Smooth muscle cell of the coronary artery (primary cell): ENCODE measurements at places on chromosomes 1 and 21. TPM values are rescaled to one million over a fixed set of nuclear protein-coding genes. Genes with fewer than 3 reads are reported as not detected.

The LCE3E gene
- total RNA-seq = not detected in 2 replicates

The SYTL1 gene
- total RNA-seq = 0.08 TPM in 1 of 2 replicates, not detected in the other

The AUNIP gene
- 0.98 TPM in 1 of 2 replicates, not detected in the other for total RNA-seq

The ANXA9 gene
- total RNA-seq = 0.08 and 0.23 TPM in 2 replicates

The MYCL gene
- total RNA-seq = 0.12 and 3.8 TPM in 2 replicates

The GOLT1A gene
- not detected in 2 replicates for total RNA-seq

The FAM110D gene
- under 0.01 and 0.08 TPM in 2 replicates for total RNA-seq
